ENCODE measurements at places on chromosomes 12 and 14. TPM values are rescaled to one million over a fixed set of nuclear protein-coding genes. Genes with fewer than 3 reads are reported as not detected.

The PSMD9 gene
- total RNA-seq = 65.3 TPM

The SLC10A1 gene
- not detected for total RNA-seq

The POTEM gene
- total RNA-seq = not detected

The CYP27B1 gene
- total RNA-seq = 1.1 TPM

The TAS2R10 gene
- total RNA-seq = 0.44 TPM

The RACGAP1 gene
- total RNA-seq = 6.1 TPM

The C12orf50 gene
- not detected for total RNA-seq

The CTDSP2 gene
- 186 TPM for total RNA-seq

The AMN gene
- total RNA-seq = not detected

The RBM25 gene
- 37.4 TPM for total RNA-seq

The STYX gene
- 17.9 TPM for total RNA-seq

The LTB4R2 gene
- total RNA-seq = 7.7 TPM

The MAP3K9 gene
- total RNA-seq = 0.88 TPM

The KIF26A gene
- 0.14 TPM for total RNA-seq

The ETFRF1 gene
- total RNA-seq = 17.2 TPM

The RFX4 gene
- total RNA-seq = not detected

The BORCS5 gene
- 10.6 TPM for total RNA-seq

The KIF5A gene
- total RNA-seq = under 0.01 TPM

The OTX2 gene
- total RNA-seq = not detected

The PRIMA1 gene
- total RNA-seq = not detected

The ERH gene
- 133 TPM for total RNA-seq

The PPM1H gene
- total RNA-seq = 0.88 TPM

The CCDC197 gene
- not detected for total RNA-seq

The ASIC1 gene
- total RNA-seq = 0.72 TPM
